ENCODE measurements at places on chromosomes 6 and 20.

GRCh38 chr20:41553142-41553879 is 64.9 kb downstream of the CHD6 start:
- no peak for DNase-seq

DNA sequence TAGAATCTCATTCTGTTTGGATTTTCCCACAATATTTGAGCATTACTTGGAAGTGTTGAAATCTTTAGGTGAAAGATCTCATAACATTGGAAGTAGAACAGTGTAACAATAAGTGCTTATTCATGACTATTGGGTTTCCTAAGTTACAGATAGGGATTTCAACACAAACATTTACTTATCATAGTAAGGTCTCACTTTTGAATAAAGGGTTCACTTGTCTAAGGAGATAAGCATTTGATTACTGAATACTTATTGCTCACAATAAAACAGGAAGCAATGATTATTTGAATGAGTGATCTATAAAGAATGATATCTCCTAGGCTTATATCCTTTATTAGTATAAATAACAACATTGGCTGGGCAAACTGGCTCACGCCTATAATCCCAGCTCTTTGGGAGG is 14.8 kb downstream of the DDX43 start:
- no peak for DNase-seq

- DNase-seq: no peak
Measured at GRCh38 chr20:46232539-46232938, 75.8 kb downstream of the CDH22 start.

DNA sequence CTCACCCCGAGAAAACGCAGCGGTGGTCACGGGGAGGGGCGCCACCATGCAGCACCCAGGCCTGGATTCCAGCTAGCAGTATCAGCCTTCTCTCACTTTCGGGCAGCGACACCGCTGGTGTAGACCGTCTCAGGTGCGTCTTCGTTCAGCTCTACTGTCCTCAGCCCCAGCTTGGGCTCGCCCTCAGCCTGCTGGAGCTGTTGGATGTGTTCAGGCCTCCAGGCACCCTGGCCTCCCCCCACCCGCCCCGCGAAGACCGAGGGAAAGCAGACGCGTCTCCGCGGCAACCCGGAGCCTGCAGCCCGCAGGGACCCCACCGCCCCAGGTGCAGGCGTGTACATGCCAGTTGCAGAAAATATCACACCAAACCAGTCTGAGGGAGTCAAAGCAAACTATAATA is 60.8 kb upstream of the CARMIL1 start:
- no peak for DNase-seq

- no peak for DNase-seq
Measured at GRCh38 chr6:28264834-28265401, 2.0 kb upstream of the ZSCAN26 start.

- DNase-seq: no peak
Measured at GRCh38 chr6:5729813-5730517, 276.8 kb downstream of the NRN1 start.

DNA sequence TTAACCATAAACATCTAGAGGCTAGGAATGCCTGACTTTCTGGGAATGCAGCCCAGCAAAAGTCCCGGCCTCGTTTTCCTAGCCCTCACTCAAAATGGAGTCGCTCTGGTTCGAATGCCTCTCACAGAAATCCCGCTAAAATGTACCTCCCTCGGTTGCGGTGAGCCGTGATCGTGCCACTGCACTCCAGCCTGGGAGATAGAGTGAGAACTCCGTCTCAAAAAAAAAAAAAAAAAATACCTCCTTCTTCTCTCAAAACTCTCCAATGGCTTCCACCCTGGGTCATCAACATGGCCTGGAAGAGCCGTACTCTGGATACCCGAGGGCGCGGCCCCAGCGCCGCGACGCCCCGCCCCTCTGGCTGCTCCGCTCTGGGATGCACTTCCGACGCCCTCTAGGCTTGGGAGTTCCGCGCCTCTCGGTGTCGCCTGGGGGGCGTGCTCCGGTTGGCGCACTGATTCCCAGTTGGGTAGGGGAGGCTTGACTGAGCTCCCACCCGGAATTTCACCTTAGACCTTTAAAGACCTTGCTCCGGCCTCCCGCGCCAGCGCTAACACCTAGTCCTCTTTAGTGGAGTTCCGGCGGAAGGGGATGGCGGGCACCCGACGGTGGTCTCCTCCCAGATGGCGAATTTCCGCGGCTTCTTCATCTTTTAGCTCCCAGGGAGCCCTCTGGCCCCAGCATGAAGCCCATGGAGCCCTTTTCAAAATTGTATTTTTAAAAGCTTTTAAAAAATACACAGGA is 12.3 kb downstream of the HMGN4 start:
- DNase-seq: peak; percentile 47

DNA sequence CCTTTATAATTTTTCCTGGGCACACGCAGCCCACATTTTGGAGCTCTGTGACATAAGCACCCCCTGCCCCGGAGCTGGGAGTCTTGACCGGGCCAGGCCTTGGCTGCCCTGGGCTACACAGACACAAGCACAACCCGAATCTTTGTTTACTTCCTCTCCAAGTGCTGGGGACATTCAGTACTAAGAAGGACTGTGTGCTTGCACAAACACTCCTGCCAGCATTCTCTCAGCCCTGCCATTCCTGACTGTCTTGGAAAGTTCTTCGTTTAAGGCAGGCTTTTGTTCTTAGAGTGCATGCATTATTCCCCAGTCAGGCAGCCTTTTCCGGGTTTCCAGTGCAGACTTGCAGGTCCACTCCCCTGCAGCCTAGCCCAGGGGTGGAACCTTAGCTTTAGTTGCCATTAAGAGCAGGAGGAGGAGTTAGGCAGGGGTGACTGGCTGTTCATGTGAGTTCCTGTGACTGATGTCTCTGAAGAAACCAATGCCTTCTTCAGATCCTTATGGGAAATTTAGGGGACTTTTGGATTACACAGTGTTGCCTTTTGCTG is 28.6 kb downstream of the FOXO3 start:
- DNase-seq: no peak
